ENCODE measurements at places on chromosomes 2 and 18. TPM values are rescaled to one million over a fixed set of nuclear protein-coding genes. Genes with fewer than 3 reads are reported as not detected.

GRCh38 chr18:9724797-9725585, 16.9 kb downstream of the RAB31 start:
- no peaks in the 10 kb centered on the region for H3K36me3 ChIP-seq
- no peaks in the 10 kb centered on the region for H3K4me1 ChIP-seq
- H3K27me3 ChIP-seq: peaks cover 4% of the 10 kb centered on the region

- H3K36me3 ChIP-seq: no peaks in the 10 kb centered on the region
- H3K27me3 ChIP-seq: peaks cover 10% of the 10 kb centered on the region
- DNase-seq: peak; percentile 89
- peak within 1 kb of the TSS; percentile 83 for H3K27ac ChIP-seq
- peaks cover 8% of the 10 kb centered on the region for H3K4me1 ChIP-seq
Observed at GRCh38 chr2:70767699-70768589, at the start of gene ADD2. TSS of gene ADD2 (minus strand) at chr2:70768200. CDS start at chr2:70706408, 61,792 bp downstream.

Gene NETO1
- not detected for total RNA-seq

Gene CCDC141
- 4.6 TPM for total RNA-seq

DNA sequence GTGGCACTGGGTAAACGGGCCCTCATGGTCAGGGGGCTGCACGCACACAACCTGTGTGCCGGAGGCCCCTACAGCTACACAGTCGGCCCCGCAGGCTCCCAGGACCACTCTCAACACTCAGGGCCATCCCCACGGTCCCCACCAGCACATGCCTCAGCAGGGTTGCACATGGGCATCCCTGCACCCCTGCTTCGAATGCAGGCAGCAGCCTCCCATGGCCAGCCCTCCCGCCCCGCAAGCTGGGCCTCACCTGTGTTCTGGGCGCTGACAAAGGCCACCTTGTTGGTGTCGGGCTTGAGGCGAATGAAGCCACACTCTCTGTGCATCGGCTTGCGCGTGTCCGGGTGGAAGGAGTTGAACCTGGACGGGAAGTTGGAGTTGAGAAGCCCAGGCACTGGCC, 34.2 kb downstream of the THAP4 start:
- peaks cover 16% of the 10 kb centered on the region for H3K36me3 ChIP-seq
- no peak overlapping the region for H3K27ac ChIP-seq
- no peak overlapping the region for H3K4me3 ChIP-seq
- no peaks in the 10 kb centered on the region for H3K27me3 ChIP-seq
- H3K4me1 ChIP-seq: no peaks in the 10 kb centered on the region
- DNase-seq: no peak

DNA sequence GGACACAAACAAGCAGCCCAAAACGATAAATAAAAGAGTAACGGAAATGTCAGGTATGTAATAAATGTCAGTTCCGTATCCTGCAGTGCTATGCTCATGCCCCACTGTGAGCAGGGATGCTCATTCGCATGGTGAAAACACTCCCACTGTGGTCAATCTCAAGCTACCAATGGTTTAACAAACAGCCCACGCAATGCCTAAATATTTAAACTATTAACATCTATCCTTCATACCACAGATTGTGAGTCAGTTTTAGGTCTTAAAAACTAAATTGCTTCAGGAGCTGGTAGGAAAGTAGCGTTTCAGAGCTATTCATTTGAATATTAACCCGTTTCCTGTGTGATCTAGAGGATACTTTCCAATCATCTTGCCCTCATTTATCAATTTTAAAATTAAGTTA, 207.4 kb downstream of the TCF4 start:
- H3K27me3 ChIP-seq: no peaks in the 10 kb centered on the region
- H3K4me3 ChIP-seq: no peak overlapping the region
- H3K4me1 ChIP-seq: no peaks in the 10 kb centered on the region
- no peak for DNase-seq
- no peak overlapping the region for H3K27ac ChIP-seq

GRCh38 chr2:164868563-164869419, 27.2 kb upstream of the COBLL1 start:
- H3K4me3 ChIP-seq: no peak overlapping the region
- no peaks in the 10 kb centered on the region for H3K4me1 ChIP-seq
- H3K27ac ChIP-seq: no peak overlapping the region

- H3K4me3 ChIP-seq: no peak overlapping the region
- no peaks in the 10 kb centered on the region for H3K27me3 ChIP-seq
- no peak overlapping the region for H3K27ac ChIP-seq
- DNase-seq: no peak
Observed at GRCh38 chr2:228613133-228613850, 431.8 kb upstream of the SPHKAP start.

- H3K4me1 ChIP-seq: no peaks in the 10 kb centered on the region
- no peak overlapping the region for H3K4me3 ChIP-seq
- no peaks in the 10 kb centered on the region for H3K27me3 ChIP-seq
- no peak for DNase-seq
- H3K36me3 ChIP-seq: no peaks in the 10 kb centered on the region
Observed at GRCh38 chr18:79805211-79805887, 7.6 kb downstream of the KCNG2 start.

Gene IHH
- total RNA-seq: not detected

DNA sequence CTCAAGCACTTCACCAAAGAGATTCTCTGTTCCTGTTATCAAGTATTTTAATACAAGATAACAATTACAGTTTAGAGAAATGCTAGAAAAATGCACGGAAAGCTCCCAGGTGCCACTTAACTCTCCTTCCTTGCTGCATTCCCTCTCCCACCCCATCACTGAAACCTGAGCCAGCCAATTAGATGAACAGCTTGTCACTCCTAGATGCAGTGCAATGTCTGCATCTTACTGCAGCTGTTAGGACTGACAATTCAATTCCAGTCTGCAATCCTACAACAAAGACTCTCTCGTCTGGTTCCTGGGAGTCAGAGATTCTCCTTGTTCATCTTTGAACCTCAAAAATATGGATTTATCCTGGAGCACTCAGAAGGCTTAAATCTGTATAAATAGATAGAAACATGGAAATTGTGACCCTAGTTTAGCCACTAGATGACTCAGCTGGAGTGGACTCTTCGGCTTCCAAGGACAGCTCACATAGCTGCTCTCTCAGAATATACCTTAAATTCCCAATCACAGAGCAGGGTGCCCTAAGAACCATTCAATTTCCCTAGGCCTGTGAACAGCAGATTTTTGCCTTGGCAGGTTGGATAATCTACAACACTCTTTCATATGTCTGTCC, 311.1 kb downstream of the NRXN1 start:
- no peak overlapping the region for H3K4me3 ChIP-seq
- no peak overlapping the region for H3K27ac ChIP-seq
- H3K36me3 ChIP-seq: no peaks in the 10 kb centered on the region
- DNase-seq: no peak

DNA sequence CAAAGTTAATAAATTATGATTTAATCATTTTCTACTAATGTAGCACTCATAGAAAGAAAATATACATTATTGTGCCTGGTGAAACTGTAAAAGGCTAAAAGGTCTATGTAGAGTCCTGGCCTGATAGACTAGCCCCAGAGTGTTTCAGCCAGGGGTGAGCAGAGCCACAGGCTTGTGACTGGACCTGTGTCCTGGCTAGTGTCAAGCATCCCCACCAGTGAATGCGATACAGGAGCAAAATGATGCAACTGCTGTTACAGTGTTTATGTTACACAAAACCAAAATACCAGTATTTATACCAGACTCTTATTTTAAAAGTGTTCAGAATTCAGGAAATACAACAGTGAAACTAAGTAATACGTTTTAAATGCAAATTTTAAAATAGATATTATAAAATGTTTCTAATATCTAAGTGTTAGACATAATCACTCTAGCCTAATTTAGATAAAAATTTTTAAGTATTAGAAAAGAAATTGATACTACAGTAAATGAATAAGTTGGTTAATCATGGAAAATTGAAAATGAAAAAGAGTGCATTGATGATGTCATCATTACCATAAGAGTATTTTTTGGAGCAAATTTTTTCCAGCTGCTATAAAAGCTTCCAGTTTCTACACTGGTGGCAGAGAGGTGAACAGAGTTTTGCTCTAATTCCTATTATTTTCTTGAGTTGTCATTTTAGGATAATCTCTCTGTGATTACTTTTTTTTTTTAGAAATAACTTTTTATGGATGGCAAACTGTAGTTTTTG, 6.2 kb upstream of the TSPYL6 start:
- DNase-seq: no peak
- H3K36me3 ChIP-seq: peaks cover 18% of the 10 kb centered on the region
- no peak overlapping the region for H3K4me3 ChIP-seq
- H3K27ac ChIP-seq: no peak overlapping the region

Gene CIB4
- total RNA-seq: not detected

DNA sequence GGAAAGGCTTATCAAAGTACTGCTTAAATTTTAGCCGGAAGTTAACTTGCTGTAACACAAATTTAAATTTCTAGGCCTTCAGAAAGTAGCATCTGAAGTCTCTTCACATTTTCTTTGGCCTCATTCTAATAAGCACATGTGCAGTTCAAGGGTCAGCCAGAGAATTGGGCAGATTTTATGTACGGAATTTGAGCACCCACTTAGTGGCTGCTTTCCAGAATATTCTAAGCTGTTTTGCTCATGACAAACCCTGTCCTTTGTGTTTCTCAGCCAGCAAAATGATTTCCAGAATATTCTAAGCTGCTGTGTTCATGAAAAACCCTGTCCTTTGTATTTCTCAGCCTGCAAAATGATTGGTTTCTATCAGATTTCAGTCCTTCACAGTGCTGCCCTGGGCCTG, 225.0 kb upstream of the DOK6 start:
- H3K27ac ChIP-seq: no peak overlapping the region
- DNase-seq: no peak
- no peaks in the 10 kb centered on the region for H3K4me1 ChIP-seq
- H3K27me3 ChIP-seq: no peaks in the 10 kb centered on the region
- no peaks in the 10 kb centered on the region for H3K36me3 ChIP-seq

Gene PXDN
- total RNA-seq: not detected

GRCh38 chr2:17752892-17753802, 463 bp downstream of the SMC6 start:
- peak overlapping the region; percentile 85 for H3K4me3 ChIP-seq
- H3K27ac ChIP-seq: peak overlapping the region; percentile 96
- peaks cover 31% of the 10 kb centered on the region for H3K4me1 ChIP-seq
- no peaks in the 10 kb centered on the region for H3K27me3 ChIP-seq
- DNase-seq: peak; percentile 47
- peaks cover 5% of the 10 kb centered on the region for H3K36me3 ChIP-seq

Gene TCF7L1
- not detected for total RNA-seq

DNA sequence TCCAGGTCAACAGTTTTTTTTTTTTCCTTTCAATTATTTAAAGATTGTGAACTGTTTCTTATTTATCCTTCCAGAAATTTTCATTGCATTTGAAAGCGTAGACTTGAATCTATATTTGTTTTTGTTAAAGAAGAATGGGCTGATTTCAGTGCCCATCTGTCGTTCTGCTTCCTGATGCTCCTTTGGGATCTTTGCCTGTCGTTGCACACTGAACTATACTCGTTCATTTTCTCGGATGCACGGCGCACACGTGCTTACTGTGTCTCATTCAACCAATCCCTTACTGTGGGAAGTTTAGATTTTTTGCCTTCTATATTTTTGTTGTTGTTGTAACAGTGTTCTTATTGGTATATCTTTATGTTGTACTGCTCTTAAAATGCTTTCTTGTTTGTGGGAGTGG, 149.7 kb downstream of the VAPA start:
- no peak overlapping the region for H3K27ac ChIP-seq
- no peak overlapping the region for H3K4me3 ChIP-seq
- H3K4me1 ChIP-seq: no peaks in the 10 kb centered on the region
- no peak for DNase-seq
- H3K27me3 ChIP-seq: peaks cover 13% of the 10 kb centered on the region
- no peaks in the 10 kb centered on the region for H3K36me3 ChIP-seq

DNA sequence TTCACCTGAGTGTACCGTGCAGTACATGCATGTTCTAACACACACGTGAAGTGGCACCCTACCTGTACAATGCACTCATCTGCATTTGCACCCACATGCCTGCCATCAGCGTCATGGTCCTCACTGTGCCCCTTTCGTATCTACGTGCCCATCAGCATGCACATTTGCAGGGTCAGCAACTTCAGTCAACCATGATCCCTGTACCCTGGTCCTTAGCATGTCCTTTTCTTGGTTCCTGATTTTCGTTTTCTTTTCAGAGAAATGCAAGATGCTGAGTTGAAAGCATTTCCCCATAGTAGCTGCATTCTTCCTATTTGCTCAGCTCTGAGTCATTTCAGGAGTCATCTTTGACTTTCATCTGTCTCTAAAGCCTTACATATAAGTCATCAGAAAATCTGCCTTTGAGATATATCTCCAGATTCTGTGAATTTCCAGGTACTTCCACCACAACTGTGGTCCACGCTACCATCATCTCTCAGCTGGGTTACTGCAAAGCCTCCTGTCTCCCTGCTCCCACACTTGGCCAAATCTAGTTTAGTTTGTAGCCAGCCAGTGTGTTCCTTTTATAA, 14.7 kb upstream of the PUM2 start:
- H3K4me1 ChIP-seq: peaks cover 25% of the 10 kb centered on the region
- peaks cover 11% of the 10 kb centered on the region for H3K27me3 ChIP-seq
- H3K36me3 ChIP-seq: no peaks in the 10 kb centered on the region
- no peak overlapping the region for H3K4me3 ChIP-seq
- DNase-seq: peak; percentile 84

Gene FRZB
- not detected for total RNA-seq

Gene SERPINB3
- not detected for total RNA-seq

GRCh38 chr18:75418293-75419005, 9.1 kb downstream of the SMIM21 start:
- no peaks in the 10 kb centered on the region for H3K27me3 ChIP-seq
- no peaks in the 10 kb centered on the region for H3K4me1 ChIP-seq
- H3K27ac ChIP-seq: no peak overlapping the region

DNA sequence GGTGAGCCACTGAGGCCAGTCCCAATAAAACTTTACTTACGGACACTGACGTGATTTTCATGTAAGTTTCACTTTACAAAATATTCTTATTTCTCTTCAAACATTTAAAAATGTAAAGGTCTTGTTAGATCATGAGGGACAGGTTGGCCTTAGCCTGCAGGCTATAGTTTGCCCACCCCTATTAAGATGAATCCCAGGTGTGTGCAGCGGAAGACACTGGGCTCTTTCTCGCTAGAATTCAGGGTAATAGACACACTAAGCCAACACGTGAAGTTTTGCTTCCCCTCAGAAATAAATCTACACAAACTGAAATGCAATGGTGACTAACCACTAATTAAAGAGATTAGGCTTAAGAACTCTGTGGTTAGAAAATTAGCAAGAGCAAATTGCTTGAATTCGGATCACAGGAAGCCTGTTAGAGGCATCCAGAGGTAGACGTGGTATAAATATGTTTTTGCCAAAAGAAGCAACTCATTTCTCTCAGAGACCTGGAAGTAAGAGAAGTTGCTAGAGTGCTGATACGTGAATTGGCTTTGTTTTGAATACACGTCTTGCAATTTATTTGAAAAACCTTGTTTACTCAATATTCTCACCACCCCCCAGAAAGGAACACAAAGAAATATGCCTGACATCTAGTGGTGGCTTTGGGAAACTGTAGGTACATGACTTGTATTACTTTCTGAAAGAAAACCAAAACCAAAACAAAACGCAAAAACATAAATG, 151.6 kb downstream of the DTNB start:
- H3K4me3 ChIP-seq: peak overlapping the region; percentile 11
- peaks cover 8% of the 10 kb centered on the region for H3K4me1 ChIP-seq
- peak overlapping the region; percentile 64 for H3K27ac ChIP-seq
- no peaks in the 10 kb centered on the region for H3K27me3 ChIP-seq
- peak; percentile 53 for DNase-seq

- H3K27me3 ChIP-seq: no peaks in the 10 kb centered on the region
- H3K36me3 ChIP-seq: no peaks in the 10 kb centered on the region
- DNase-seq: no peak
- H3K4me1 ChIP-seq: no peaks in the 10 kb centered on the region
- H3K27ac ChIP-seq: no peak overlapping the region
Observed at GRCh38 chr2:8600456-8600855, 81.4 kb upstream of the ID2 start.

Measured in activated naive CD4-positive, alpha-beta T cell treated with anti-CD3 and anti-CD28 coated beads for 36 hours (primary cell).